ENCODE measurements at places on chromosomes 4 and X. TPM values are rescaled to one million over a fixed set of nuclear protein-coding genes. Genes with fewer than 3 reads are reported as not detected.

The EREG gene
- not detected for total RNA-seq

The EFHC2 gene
- 3.4 TPM for total RNA-seq

The ADGRG4 gene
- not detected for total RNA-seq

The CCKAR gene
- total RNA-seq = not detected

- no peak overlapping the region for H3K27ac ChIP-seq
- no peak overlapping the region for H3K4me3 ChIP-seq
- no peaks in the 10 kb centered on the region for H3K27me3 ChIP-seq
- DNase-seq = no peak
These were observed 150.1 kb downstream of the AR start for GRCh38 chrX:67693928-67694327.

Measured in H1 (cell line).